ENCODE measurements at places on chromosomes 3 and 15.
A peak's percentile ranks its signal among the peaks of the same experiment; 100 is the strongest.

GRCh38 chr15:39411102-39411989, 169.5 kb upstream of the THBS1 start:
- DNase-seq: no peak

DNA sequence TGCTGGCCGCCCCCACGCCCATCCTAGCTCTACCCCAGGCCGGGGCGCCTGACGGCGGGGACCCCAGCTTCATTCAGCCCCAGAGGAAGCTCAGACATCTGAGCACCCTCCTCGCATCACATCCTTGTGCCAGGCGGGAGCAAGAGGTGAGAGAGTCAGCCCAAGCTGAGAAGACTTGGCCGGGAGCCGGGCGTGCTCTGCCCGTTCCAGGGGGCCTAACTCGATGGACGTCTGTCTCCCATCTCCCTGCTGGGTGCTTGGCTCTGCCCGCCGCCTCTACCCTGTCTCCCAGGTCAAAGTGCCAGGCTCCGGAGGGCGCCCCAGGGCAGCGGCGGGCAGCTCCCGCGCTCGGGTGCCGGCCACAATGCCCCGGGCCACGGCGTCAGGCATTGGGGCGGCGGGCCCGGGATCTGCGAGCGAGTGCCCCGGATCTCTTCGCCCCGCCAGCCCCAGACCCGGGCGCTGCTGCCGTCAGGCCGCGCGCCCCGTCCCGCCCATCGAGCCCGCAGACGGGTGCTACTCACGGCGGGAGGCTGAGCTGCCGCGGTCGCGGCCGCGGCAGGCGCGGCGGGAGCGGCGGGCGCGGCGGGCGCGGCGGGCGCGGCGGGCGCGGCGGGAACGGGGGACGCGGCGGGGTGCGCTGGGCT, 388 bp downstream of the DAPK2 start:
- no peak for DNase-seq

GRCh38 chr15:91521996-91522395, 331.5 kb upstream of the SLCO3A1 start:
- no peak for DNase-seq

- no peak for DNase-seq
These were observed 530.8 kb upstream of the BCHE start for GRCh38 chr3:166367947-166368533.

DNA sequence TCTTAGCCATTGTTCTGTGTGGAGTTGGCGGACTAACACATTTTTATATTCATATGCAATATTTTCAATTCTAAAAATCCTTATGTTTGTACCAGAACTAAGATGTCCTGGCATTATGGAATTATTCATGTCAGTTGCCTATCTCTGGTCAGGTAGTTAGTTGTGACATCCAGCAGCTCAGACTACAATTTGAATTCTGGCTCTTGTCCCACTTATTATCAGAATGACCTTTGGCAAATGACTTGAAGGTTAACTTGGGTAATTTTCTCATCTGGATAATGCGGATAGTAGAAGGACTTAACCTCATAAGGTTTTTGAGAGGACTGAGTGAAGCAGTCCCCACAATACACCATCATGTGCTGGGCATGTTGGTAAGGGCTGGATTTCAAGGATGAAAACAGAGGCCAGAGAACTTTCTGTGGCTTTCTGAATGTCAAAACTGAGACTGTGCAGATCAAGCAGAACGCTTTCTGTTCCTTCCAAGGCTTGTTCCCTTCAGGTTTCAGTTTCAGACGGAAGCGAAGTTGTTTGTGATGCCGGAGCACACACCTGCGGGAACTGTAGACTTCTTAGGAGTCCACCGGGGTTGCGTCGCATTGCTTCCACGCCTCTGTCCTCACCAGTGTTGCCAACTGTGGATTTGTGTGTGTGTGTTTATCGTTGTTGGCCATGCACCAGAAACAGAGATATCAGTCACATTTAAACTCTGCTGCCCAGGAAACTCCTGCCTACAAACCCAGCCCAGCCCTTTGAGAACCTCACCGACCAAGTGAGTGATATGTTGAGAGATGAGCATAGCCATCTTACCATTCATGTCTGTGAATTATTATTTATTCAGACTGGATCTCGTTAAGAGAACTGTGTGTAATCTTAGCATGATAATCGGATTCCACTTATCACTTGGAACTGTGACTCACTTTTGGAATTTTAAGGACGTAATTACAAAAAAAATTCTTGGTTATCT, 76.0 kb downstream of the PTPRG start:
- DNase-seq: no peak

- DNase-seq: no peak
These were observed 10.6 kb upstream of the DNAAF4 start for GRCh38 chr15:55518641-55519040.

DNA sequence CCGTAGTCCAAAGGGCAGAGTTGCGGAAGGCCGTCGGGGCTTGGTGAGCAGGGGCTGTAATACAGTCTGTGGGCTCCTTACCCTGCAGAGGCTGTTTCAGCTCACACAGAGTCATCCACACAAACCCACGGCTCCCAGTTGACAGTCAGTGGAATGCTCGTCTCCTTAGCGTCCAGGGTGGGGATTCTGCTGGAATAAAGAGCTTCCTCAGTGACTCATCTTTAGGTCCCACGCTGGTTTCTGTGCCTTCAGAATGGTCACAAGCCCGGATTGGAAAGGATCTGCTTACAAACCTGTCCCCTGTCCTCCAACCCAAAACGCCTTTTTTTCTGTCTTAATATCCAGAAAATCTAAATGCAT, 201.3 kb upstream of the TPM1 start:
- DNase-seq: no peak

DNA sequence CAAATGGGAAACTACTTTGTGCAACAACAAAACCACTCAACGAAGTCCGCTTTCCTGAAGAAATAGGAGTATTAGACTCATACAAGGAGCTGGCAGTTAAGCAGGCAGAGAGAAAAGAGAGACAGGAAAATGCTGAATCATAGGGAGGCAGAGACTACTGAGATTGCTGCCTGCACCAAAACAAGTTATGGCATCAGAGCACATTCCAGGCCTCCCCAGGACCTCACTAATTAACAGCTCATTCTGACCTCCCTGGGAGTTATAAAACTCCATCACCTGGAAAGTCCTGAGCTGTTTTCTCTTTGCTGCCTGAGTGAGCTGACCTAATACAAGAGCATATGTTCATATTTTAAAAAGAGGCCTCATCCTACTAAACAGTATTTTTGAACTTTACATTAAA, 741.0 kb downstream of the MCTP2 start:
- DNase-seq: no peak

DNA sequence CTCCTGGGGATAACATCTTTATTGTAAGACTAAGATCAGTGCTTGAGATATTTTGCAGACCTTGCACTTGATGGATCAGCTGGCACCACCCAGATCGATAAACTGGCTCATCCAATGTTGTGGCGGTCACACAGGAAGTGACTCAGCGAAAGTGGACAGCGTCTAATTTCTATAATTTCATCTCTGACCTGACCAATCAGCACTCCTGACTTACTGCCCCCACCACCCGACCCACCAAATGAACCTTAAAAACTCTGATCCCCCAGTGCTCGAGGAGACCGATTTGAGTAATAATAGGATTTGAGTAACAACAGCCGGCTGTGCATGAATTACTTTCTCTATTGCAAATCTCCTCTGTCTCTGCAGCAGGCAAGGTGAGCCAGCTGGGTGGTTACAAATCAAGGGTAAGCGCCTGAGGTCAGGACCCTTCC, 62.7 kb upstream of the RNU6-1 start:
- DNase-seq: no peak

- DNase-seq: no peak
These were observed 74.0 kb upstream of the TRPM1 start for GRCh38 chr15:31175484-31175883.

GRCh38 chr3:65583188-65583587, 455.5 kb downstream of the MAGI1 start:
- no peak for DNase-seq

- DNase-seq: no peak
These were observed 675 bp downstream of the RBM15B start for GRCh38 chr3:51391566-51392354.

- no peak for DNase-seq
These were observed 10.5 kb downstream of the CAPN7 start for GRCh38 chr3:15216501-15216900.

DNA sequence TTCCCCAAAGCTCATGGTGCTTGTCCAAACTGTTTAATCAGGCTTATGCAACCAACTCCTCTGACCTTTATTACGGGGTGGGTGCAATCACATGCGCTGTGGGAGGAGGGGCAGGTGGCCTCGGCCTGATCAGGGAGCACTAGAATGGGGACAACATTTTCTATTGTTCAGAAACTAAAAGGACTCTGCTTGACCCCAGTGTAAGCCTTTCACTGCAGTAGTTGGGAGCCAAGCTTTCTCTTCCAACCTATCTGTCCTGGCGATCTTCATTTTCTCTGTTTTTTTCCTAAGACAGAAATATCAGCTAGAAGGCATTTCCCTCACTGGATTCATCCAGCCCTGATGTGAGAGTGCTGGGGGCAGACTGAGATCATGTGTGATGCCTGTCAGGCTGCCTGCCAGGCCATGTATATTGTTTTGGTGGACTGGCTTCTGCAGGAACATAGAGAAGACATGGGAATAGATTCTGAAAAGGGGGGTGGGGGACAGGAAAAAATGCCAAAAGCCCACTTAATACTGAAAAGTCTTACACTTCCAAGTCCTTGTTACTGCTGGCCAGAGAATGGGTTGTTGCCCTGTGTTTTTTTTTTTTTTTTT, 627.0 kb upstream of the TBL1XR1 start:
- DNase-seq: no peak

GRCh38 chr3:104032283-104032682, 1334.4 kb upstream of the ALCAM start:
- DNase-seq: no peak

GRCh38 chr15:71252044-71252739, 136.9 kb downstream of the THSD4 start:
- DNase-seq: no peak

GRCh38 chr3:50525987-50526386, 22.6 kb upstream of the CACNA2D2 start:
- peak; percentile 60 for DNase-seq

DNA sequence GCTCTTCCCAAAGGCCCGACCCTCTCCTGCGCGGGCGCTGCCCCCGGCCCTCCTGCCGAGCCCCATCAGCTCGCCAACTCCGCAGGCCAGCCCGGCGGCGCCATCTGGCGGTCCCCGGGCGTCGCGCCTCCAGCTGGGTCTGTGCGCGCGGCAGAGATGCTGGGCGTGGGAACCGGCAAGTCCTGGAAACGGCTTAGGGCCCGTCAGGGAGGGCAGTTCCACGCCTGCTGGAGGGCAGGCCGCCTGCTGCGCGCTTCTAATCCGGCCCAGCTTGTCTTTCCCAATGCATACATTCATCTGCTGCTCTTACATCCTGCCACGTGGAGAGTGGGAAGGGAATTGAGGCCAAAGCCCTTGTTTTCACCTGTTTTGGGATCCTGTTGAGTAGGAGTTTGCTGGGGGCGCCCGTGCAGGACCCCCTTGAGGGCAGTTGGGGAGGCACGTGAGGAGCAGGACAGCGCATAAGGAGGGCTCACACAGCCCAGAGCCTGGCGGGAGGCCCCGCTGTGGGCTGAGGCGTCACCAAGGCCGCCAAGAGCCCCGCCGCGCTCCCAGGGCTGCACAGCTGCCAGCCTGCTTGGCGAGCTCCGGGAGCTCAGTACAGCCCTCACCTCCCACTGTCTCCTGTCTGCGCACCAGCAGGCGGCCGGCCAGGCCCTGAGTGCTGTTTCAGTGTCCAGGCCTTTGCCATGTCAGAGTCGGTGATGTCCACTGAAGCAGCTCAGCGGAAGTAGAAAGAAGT, 165.6 kb downstream of the NSMCE3 start:
- DNase-seq: peak; percentile 50

DNA sequence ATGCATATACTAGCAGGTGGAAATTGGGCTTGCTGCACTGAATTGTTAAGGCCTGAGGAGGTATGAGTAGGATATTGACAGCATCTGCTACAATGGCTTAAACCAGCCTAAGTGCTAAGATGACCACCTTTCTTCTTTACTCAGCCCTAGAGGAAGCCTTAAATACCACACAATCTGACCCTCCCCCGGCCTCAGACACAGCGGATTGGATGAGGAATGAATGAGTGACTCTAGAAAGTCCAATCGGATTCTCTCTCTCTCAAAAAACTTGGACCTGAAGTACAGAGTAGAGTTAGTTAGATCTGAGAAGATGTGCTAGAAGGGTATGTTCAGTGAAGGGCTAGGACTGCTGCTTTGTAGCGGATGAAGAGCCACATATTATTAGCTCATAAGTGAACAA, 39.9 kb upstream of the C3orf49 start:
- DNase-seq: no peak

DNA sequence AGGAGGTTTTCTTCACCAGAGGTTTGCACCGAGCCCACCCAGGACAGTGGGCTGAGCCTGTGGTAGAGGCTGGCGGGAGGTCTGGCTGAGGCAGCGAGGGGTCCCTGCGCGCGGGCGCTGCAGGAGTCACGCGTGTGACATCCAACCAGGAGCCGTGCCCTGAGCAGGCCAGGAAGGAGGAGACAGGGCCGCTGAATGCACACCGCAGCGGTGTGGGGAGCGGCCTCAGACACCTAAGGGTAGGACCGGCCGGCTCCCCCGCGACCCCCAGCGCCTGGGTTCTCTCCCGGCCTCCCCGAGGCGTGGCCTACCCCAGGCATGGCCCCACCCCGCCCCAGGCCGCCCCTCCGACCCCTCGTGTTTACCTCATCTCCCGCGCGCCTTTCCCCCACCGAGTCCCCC, 412 bp downstream of the SLC41A3 start:
- peak; percentile 28 for DNase-seq

Measured in stimulated activated CD4-positive, alpha-beta T cell treated with anti-CD3 and anti-CD28 coated beads, Interleukin-1b, Interleukin-23, amount 100 ng/mL, for 24 hours (primary cell).